ENCODE measurements at places on chromosomes 12 and 14. TPM values are rescaled to one million over a fixed set of nuclear protein-coding genes. Genes with fewer than 3 reads are reported as not detected.

Gene TECPR2
- total RNA-seq = 3.2 TPM

Gene PTPRB
- 1.0 TPM for total RNA-seq

Gene SELPLG
- not detected for total RNA-seq

Gene CMA1
- total RNA-seq = not detected

Gene MANSC4
- total RNA-seq = not detected

Gene DIO3
- not detected for total RNA-seq

Gene KIF26A
- total RNA-seq = 46.6 TPM

Gene SPX
- total RNA-seq = 310 TPM

Gene VPS37B
- total RNA-seq = 15.8 TPM
